Endodermal cell (in vitro differentiated cells): ENCODE measurements at places on chromosomes 11 and 22. TPM values are rescaled to one million over a fixed set of nuclear protein-coding genes. Genes with fewer than 3 reads are reported as not detected.

FADS3 gene
- total RNA-seq: 24.8 to 70.6 TPM (median 32.1 TPM) in 3 replicates

PRR5L gene
- 5.0 to 18.4 TPM (median 7.2 TPM) in 3 replicates for total RNA-seq

TTC36 gene
- total RNA-seq: 0.46 to 0.61 TPM (median 0.56 TPM) in 3 replicates

MUC2 gene
- total RNA-seq: not detected in 2 replicates

MEN1 gene
- total RNA-seq: 32.9 to 49.7 TPM (median 44.5 TPM) in 3 replicates

POU2AF3 gene
- total RNA-seq: 1.1 to 2.2 TPM (median 1.8 TPM) in 3 replicates

OR51E2 gene
- not detected in 2 replicates for total RNA-seq

APOC3 gene
- not detected in 3 replicates for total RNA-seq

DNA sequence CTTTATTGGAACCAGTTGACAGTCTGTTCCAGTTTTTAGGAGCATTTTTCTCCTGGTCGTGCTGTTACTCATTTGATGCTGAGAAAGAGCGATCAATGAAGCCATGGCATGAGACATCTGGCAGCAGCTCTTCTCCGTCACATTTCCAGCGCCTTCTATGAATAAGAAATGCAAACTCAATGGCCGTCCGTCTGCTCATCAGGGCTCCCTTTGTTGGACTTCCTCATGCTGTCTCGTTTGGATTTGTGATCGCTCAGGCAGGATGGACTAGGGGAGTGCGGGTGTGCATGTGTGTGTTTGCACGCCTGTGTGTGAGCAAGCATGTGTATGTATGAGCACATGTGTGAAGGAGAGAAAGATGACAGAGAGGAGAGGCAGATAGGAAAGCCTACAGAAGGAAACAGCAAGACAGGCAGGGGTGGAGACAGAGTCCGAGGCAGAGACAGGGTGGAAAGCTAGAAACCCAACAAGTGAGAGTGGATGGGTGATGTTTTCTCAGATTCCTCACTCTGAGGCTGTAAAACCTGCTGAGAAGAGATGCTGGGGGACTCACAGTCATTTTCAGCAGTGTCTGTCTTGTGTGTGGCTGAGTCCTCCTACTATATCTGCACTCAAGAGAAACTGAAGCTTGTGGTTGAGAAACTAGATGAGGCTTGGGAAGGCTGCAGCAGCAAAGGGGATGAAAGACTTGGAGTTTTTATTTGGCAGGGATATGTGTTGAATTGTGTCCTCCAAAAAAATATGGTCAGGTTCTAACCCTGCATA lies 56.0 kb upstream of the CLMP start:
- no peak for DNase-seq
- H3K36me3 ChIP-seq: no peaks in the 10 kb centered on the region
- no peak overlapping the region for H3K4me3 ChIP-seq
- peak overlapping the region; percentile 63 for H3K27ac ChIP-seq
- no peaks in the 10 kb centered on the region for H3K27me3 ChIP-seq

- no peaks in the 10 kb centered on the region for H3K4me1 ChIP-seq
- H3K27me3 ChIP-seq: no peaks in the 10 kb centered on the region
- no peak overlapping the region for H3K4me3 ChIP-seq
- no peak overlapping the region for H3K27ac ChIP-seq
- H3K36me3 ChIP-seq: no peaks in the 10 kb centered on the region
- no peak for DNase-seq
Measured at GRCh38 chr22:18044548-18045271, 20.3 kb upstream of the MICAL3 start.

DNA sequence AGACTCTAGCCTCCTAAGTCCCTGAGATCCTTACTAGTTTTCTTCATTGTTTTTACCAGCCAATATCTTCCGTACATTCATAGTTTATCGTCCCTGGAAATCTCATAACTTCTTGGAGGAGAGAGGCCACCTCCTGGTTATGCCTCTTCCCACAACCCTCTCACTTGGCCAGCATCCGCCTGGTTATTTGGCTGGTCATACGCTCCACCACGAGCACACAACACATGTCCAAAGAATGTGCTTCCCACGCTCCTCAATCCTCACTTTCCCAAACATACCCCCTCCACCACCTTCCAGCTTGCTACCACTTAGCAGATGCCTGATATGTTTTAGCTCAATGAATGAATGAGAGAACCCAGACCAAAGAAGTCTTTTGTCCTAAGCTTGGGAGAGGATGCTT lies 83.5 kb upstream of the EIF3D start:
- no peaks in the 10 kb centered on the region for H3K27me3 ChIP-seq
- H3K4me3 ChIP-seq: no peak overlapping the region
- no peak overlapping the region for H3K27ac ChIP-seq
- H3K4me1 ChIP-seq: peaks cover 10% of the 10 kb centered on the region
- no peak for DNase-seq
- no peaks in the 10 kb centered on the region for H3K36me3 ChIP-seq

DNA sequence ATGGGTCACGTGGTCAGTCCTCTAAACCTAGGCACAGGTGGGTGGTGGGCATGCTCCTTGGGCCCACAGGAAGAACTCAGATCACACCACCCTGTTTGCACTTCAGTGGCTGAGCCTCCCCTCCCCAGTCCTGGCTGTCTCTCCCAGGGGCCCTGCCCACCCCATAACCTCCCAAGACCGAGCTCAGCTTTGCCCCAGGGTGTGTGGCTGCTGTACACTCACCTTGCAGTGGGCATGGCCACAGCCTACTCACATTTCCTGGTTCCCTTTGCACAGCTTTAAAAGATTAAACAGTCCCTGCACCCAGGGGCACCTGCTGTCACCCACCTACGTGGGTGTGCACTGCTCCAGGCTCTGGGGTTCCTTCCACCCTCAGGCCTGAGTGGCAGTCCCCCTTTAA lies 13.8 kb downstream of the TRIOBP start:
- H3K4me3 ChIP-seq: no peak overlapping the region
- peaks cover 32% of the 10 kb centered on the region for H3K36me3 ChIP-seq
- no peak overlapping the region for H3K27ac ChIP-seq
- no peak for DNase-seq
- no peaks in the 10 kb centered on the region for H3K4me1 ChIP-seq

GRCh38 chr22:39173787-39174497 lies 21.5 kb upstream of the CBX7 start:
- H3K4me3 ChIP-seq: no peak overlapping the region
- peak; percentile 77 for DNase-seq
- H3K27ac ChIP-seq: peak overlapping the region; percentile 89
- H3K27me3 ChIP-seq: no peaks in the 10 kb centered on the region
- H3K36me3 ChIP-seq: no peaks in the 10 kb centered on the region
- peaks cover 33% of the 10 kb centered on the region for H3K4me1 ChIP-seq

DNA sequence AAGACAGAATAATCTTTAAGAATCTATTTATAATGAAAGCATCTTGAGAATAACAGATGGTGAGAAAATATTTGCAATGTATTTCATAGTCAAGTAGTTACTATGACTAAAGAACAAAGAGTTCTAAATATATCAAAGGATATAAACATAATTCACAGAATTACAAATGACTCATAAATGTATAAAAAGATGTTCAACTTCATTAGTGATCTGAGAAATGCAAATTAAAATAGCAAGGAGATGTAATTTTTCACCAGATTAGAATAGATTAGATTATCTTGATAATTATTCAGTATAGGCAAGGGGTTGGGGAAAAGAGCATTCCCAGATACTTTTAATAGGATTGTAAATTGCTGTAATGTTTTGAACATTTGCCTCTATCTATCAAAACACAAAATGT lies 30.1 kb upstream of the PAMR1 start:
- no peak overlapping the region for H3K27ac ChIP-seq
- H3K27me3 ChIP-seq: no peaks in the 10 kb centered on the region
- no peaks in the 10 kb centered on the region for H3K36me3 ChIP-seq
- H3K4me1 ChIP-seq: peaks cover 13% of the 10 kb centered on the region
- H3K4me3 ChIP-seq: no peak overlapping the region

- peaks cover 25% of the 10 kb centered on the region for H3K27me3 ChIP-seq
- H3K27ac ChIP-seq: no peak overlapping the region
- no peaks in the 10 kb centered on the region for H3K36me3 ChIP-seq
- H3K4me3 ChIP-seq: no peak overlapping the region
Measured at GRCh38 chr11:57349491-57350274, 11.5 kb downstream of the P2RX3 start.

DNA sequence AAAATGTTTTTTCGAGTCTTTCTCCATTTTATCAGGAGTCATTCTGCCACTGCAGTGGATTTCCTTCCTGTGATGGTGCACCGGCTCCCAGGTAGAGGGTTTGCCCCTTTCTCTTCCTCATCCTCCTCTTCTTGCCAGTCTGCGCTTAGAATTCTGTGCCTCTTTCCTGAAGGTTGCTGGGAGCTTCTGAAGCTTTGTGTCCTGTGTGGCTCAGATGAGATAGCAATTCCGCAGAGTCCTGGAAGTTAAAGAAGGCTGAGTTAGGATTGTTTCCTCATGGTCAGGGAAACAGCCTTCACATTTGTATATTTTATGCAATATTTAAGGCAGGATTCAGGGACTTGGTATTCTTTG lies 264 bp downstream of the BCO2 start:
- DNase-seq: no peak
- no peaks in the 10 kb centered on the region for H3K27me3 ChIP-seq
- no peaks in the 10 kb centered on the region for H3K4me1 ChIP-seq
- no peak overlapping the region for H3K27ac ChIP-seq
- no peaks in the 10 kb centered on the region for H3K36me3 ChIP-seq
- H3K4me3 ChIP-seq: peak overlapping the region; percentile 67

- no peak overlapping the region for H3K27ac ChIP-seq
- no peaks in the 10 kb centered on the region for H3K36me3 ChIP-seq
- peak; percentile 20 for DNase-seq
Measured at GRCh38 chr22:49257551-49257961, 570.1 kb downstream of the BRD1 start.

- H3K4me1 ChIP-seq: no peaks in the 10 kb centered on the region
- no peaks in the 10 kb centered on the region for H3K36me3 ChIP-seq
- no peaks in the 10 kb centered on the region for H3K27me3 ChIP-seq
- no peak overlapping the region for H3K27ac ChIP-seq
Measured at GRCh38 chr22:49021926-49022815, 805.5 kb downstream of the BRD1 start.

DNA sequence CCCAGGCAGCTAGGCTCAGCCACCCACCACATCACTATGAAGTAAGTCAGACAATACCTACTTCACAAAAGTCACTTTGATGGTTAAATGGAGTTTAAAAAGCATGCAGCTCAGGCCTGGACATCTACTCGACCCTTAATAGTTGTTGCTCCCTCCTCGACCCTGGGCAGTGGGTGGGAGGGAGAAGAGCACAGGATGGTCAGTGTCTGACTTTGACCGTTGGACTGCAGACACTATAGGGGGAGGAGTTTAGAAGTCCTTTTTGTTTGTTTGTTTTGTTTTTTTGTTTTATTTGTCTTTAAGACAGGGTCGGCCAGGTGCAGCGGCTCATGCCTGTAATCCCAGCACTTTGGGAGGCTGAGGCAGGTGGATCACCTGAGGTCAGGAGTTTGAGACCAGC lies 38.6 kb upstream of the XBP1 start:
- no peak for DNase-seq
- H3K4me1 ChIP-seq: no peaks in the 10 kb centered on the region
- H3K27me3 ChIP-seq: no peaks in the 10 kb centered on the region

DNA sequence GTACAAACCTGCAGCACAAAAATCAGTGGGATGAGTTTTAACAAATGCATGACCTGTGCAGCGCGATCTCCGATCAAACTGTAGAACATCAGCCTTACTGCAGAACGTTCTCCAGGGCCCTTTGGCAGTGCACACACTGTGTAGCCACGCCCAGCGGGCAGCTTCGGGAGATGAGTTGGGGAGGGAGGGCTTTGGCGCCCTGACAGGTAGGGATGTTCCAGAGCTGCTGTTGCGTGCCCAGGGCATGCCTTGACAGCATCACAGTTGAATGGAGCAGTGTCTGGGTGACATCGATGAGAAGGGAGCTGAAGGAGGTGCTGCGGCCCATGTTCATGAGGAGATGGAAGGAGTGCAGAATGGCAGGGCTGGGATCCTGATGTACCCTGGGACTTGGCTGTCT lies 80.2 kb downstream of the TBC1D22A start:
- H3K27me3 ChIP-seq: no peaks in the 10 kb centered on the region
- H3K4me1 ChIP-seq: no peaks in the 10 kb centered on the region
- no peak overlapping the region for H3K4me3 ChIP-seq
- peak; percentile 27 for DNase-seq

GRCh38 chr11:134515081-134515960 lies 103.3 kb upstream of the B3GAT1 start:
- no peak overlapping the region for H3K27ac ChIP-seq
- peaks cover 4% of the 10 kb centered on the region for H3K27me3 ChIP-seq
- H3K4me1 ChIP-seq: no peaks in the 10 kb centered on the region
- no peaks in the 10 kb centered on the region for H3K36me3 ChIP-seq
- peak; percentile 32 for DNase-seq
- H3K4me3 ChIP-seq: no peak overlapping the region

DNA sequence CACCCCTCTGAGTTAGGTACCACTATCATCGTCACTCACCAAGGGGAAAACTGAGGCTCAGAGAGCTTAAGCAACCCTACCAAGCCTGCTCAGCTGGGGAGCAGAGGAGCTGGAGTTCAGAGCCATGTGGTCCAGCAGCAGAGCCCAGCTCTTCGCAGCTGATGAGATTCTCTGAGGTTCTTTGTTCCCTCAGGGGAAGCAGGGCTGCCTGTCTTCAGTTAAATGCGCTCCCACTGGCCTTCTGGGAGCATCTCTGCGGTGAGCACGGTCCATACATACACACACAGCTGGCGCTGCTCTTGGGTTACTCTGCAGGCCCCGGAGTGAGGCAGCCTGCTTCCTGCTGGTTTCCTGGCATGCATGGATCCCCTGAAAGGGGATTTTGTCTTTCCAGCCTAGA lies 5.2 kb upstream of the PTGDR2 start:
- H3K4me1 ChIP-seq: no peaks in the 10 kb centered on the region
- no peak overlapping the region for H3K27ac ChIP-seq
- no peaks in the 10 kb centered on the region for H3K27me3 ChIP-seq
- no peak overlapping the region for H3K4me3 ChIP-seq
- H3K36me3 ChIP-seq: no peaks in the 10 kb centered on the region
- DNase-seq: no peak

GRCh38 chr22:36900880-36901279 lies 12.5 kb upstream of the CSF2RB start:
- peak; percentile 91 for DNase-seq
- H3K36me3 ChIP-seq: no peaks in the 10 kb centered on the region
- no peak overlapping the region for H3K4me3 ChIP-seq

DNA sequence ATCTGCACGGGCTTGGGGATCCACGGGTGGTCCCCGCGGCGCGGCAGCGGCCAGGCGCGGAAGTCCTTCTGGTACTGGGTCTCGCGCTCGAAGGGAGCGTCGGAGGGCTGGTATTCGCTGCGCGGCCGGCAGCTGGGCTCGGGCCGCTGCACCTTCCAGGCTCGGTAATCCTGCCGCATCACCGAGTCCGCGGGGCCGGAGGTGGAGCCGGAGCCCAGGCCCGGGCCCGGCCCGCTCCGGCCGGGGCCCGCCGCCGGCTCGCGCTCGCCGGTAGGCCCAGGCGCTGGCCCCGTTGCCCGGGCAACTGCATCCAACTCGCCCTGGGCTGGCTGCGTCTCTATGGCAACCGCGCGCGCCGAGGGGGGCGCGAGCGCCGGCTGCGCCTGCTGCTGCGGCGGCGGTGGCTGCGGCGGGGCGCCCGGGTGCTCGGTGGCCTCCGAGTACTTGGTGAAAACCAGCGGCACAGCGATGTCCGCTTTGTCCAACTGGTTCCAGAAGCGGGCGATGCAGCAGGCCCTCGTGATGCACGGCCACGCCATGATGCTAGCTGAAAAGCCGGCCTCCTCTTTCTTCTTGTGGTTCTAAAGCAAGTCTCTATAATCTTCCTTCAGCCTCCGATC lies 897 bp downstream of the MAP6 start:
- H3K4me3 ChIP-seq: peak overlapping the region; percentile 69
- DNase-seq: peak; percentile 89
- H3K4me1 ChIP-seq: no peaks in the 10 kb centered on the region
- H3K36me3 ChIP-seq: no peaks in the 10 kb centered on the region
- peak overlapping the region; percentile 94 for H3K27ac ChIP-seq

GRCh38 chr22:20786536-20786979 lies 12.6 kb downstream of the SERPIND1 start:
- no peaks in the 10 kb centered on the region for H3K27me3 ChIP-seq
- H3K4me1 ChIP-seq: no peaks in the 10 kb centered on the region
- no peak overlapping the region for H3K27ac ChIP-seq
- DNase-seq: no peak
- H3K36me3 ChIP-seq: peaks cover 20% of the 10 kb centered on the region
